ENCODE measurements at places on chromosomes 12 and 14.
A peak's percentile ranks its signal among the peaks of the same experiment; 100 is the strongest.

DNA sequence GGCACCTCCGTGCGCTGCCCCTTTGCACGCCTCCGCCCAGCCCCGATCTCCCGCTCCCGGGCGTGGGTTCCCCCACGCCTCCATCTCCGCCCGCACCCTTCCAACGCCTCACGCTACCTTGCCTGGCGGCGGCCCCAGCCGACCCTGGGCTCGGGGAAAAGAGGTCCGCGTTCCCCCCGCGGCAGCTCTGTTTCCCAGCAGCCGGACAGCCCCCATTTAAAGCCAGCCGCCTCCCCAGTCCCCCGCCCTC, at the start of gene PRIMA1:
PRIMA1 (minus strand) TSS at position 193 of the 250 bp plus-strand sequence. CDS start 767 bp downstream, outside the sequence.
- no peak for DNase-seq
- H3K27ac ChIP-seq: no peak within 1 kb of the TSS
- peak within 1 kb of the TSS; percentile 38 for H3K4me3 ChIP-seq
- no peaks in the 10 kb centered on the region for H3K4me1 ChIP-seq
- no peaks in the 10 kb centered on the region for H3K27me3 ChIP-seq

- DNase-seq: no peak
- peaks cover 3% of the 10 kb centered on the region for H3K4me1 ChIP-seq
- no peaks in the 10 kb centered on the region for H3K36me3 ChIP-seq
- H3K4me3 ChIP-seq: no peak overlapping the region
Observed at GRCh38 chr14:24273422-24273998, 2.1 kb upstream of the RABGGTA start.

- DNase-seq: no peak
- no peaks in the 10 kb centered on the region for H3K36me3 ChIP-seq
- no peaks in the 10 kb centered on the region for H3K27me3 ChIP-seq
- H3K4me1 ChIP-seq: no peaks in the 10 kb centered on the region
Observed at GRCh38 chr12:91769736-91770135, 375.9 kb downstream of the BTG1 start.

DNA sequence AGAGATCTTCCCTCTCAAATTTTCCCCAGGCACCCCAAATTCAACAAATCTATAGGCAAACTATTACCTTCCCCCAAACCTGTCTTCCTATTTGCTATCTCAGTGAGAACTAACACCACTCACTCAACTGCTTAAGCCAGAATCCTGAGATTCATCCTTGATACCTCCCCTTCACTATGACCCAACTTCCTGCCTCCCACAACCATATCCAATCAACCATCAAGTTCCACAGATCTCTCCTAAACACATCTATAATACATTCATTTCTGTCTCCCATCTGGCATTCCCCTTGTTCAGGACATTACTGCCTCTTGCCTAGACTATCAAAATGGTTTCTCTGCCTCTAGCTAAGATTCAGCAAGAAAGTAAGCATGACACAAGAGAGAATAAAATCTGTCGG, 21.3 kb downstream of the YAF2 start:
- no peaks in the 10 kb centered on the region for H3K27me3 ChIP-seq
- no peak for DNase-seq
- no peak overlapping the region for H3K4me3 ChIP-seq
- peaks cover 13% of the 10 kb centered on the region for H3K4me1 ChIP-seq

DNA sequence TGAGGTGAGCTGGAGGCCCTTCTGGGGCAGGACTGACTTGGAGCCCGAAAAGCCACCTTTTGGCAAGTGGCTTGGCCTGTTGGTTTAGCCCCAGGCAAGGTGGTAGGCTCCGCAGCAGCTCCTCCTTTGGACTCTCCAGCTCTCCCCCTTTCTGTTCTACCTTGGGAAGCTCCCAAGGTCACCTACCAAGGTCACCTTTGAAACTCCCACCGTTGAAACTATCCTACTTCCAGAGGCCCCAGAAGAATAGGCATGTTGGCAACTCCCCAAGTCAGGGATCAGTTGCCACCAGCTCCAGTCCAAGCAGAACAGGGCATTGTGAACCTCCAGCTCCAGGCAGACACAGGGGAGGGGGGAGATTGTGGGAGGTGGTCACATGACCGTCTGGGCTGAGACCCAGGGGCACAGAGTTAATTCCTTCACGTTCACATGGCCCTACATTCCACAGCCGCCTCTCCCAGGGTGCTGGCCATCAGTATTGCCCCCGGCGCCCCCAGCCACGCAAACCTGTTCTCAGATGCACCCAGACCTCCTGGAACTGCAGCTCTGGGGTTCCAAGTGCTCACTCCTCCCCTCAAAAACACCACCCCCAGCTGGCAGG, 14.4 kb downstream of the IRF2BPL start:
- DNase-seq: no peak
- H3K4me3 ChIP-seq: no peak overlapping the region
- no peaks in the 10 kb centered on the region for H3K27me3 ChIP-seq
- no peaks in the 10 kb centered on the region for H3K36me3 ChIP-seq

GRCh38 chr14:91279354-91279753, 34.9 kb upstream of the GPR68 start:
- H3K27me3 ChIP-seq: no peaks in the 10 kb centered on the region
- no peak overlapping the region for H3K4me3 ChIP-seq
- H3K36me3 ChIP-seq: no peaks in the 10 kb centered on the region
- H3K4me1 ChIP-seq: no peaks in the 10 kb centered on the region
- H3K27ac ChIP-seq: no peak overlapping the region

GRCh38 chr12:70069221-70070105, 173.8 kb upstream of the CNOT2 start:
- no peaks in the 10 kb centered on the region for H3K4me1 ChIP-seq
- no peak overlapping the region for H3K27ac ChIP-seq
- no peak overlapping the region for H3K4me3 ChIP-seq
- no peaks in the 10 kb centered on the region for H3K36me3 ChIP-seq

GRCh38 chr14:75563931-75564330, 14.5 kb upstream of the FLVCR2 start:
- no peak for DNase-seq
- H3K4me3 ChIP-seq: no peak overlapping the region
- no peaks in the 10 kb centered on the region for H3K27me3 ChIP-seq
- no peaks in the 10 kb centered on the region for H3K36me3 ChIP-seq
- H3K4me1 ChIP-seq: peaks cover 4% of the 10 kb centered on the region

GRCh38 chr12:109605016-109605415, 31.4 kb downstream of the MVK start:
- no peaks in the 10 kb centered on the region for H3K36me3 ChIP-seq
- no peak overlapping the region for H3K4me3 ChIP-seq
- H3K27ac ChIP-seq: no peak overlapping the region
- no peak for DNase-seq

DNA sequence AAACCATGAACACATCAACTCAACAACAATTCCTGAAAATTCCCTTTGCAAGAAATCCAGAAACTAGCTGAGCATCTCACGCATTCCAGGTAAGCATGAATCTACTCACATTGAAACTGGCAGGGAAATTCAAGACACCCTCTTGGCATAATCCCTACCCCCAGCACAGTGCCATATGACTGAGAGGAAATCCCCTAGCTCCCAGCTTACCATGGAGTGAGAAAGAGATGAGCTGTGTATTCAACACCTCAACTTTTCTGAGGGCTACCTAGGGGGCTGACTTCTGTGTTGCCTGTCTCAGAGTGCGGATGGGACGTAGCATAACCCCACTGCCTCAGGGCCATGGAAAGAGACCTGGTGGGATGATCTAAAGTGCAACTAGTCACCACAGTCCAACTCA, 37.7 kb upstream of the GPR132 start:
- H3K4me3 ChIP-seq: no peak overlapping the region
- no peak for DNase-seq
- no peaks in the 10 kb centered on the region for H3K27me3 ChIP-seq
- H3K4me1 ChIP-seq: no peaks in the 10 kb centered on the region
- H3K27ac ChIP-seq: no peak overlapping the region

- no peaks in the 10 kb centered on the region for H3K27me3 ChIP-seq
- H3K27ac ChIP-seq: no peak overlapping the region
- H3K36me3 ChIP-seq: no peaks in the 10 kb centered on the region
- no peak overlapping the region for H3K4me3 ChIP-seq
- H3K4me1 ChIP-seq: no peaks in the 10 kb centered on the region
Observed at GRCh38 chr14:95490727-95491451, 25.6 kb downstream of the SYNE3 start.

DNA sequence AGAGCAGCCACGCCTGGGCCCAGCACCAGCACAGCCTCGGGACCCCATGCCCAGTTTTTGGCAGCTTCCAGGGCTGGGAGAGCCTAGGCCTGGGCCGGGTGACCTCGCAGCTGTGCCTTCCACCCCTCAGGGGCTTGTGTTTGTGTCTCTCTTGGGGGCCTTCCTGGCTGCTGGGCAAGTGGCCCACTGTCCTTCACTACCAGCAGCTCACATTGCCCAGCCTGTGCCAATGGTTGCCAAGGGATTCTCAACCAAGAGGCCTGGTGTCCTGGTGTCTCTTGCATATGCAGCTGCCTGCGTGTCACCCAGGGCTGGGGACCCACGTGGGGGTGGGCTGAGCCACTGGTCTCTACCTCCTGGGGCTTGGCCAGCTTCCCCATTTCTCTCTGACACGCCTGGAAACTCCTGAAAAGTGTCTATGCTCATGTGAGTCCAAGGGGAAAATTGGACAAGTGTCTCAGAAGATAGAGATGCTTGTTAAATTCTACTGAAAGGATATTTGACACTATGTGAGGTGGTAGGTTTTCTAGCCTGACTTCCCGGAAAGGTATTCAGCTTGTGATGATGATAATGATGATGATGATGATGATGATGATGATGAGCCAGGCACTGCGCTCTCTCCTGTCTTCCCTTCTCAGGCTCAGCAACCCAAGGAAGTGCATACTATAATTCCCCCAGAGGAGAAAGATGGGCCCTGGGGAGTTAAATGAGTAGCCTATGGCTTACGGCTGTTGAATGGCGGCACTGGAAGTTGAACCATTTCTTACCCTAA, 48.8 kb upstream of the ESRRB start:
- no peaks in the 10 kb centered on the region for H3K27me3 ChIP-seq
- no peak overlapping the region for H3K4me3 ChIP-seq
- no peaks in the 10 kb centered on the region for H3K36me3 ChIP-seq
- no peak overlapping the region for H3K27ac ChIP-seq
- DNase-seq: no peak

DNA sequence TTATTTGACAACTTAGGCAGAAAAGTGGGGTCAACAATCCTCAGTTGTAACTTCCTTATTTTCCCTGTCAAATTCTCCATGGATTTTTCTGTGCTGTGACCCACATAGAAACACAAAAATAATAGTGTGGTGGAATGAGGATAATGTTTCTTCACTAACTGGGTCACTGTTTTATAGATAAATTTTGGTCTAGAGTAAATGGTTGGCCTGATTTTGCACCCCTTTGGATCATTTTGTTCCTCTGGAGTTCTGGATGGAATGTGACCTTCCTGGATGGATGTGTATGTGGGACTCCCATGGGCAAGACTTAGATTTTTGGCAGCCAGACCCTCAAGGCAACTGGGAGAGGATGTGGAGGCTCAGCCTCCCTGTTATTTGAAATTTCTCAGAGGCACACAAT, 52.7 kb upstream of the RNU6-8 start:
- H3K4me3 ChIP-seq: no peak overlapping the region
- DNase-seq: no peak
- no peak overlapping the region for H3K27ac ChIP-seq
- no peaks in the 10 kb centered on the region for H3K4me1 ChIP-seq
- H3K36me3 ChIP-seq: no peaks in the 10 kb centered on the region
- no peaks in the 10 kb centered on the region for H3K27me3 ChIP-seq

DNA sequence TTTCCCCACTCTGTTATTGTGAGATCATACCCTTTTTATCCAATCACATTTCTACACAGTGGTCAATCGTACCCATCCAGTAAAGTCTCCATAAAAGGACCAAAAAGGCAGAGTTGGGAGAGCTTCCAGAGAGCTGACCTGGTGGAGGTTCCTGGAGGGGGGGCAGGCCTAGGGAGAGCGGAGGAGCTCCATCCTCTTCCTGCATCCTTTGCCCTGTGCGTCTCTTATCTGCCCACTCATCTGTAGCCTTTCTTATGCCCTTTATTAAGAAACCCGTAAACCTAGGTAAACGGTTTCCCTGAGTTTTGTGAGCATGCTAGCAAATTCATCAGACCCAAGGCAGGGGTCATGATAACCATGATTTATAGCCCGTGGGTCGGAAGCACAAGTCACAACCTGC, 26.2 kb downstream of the EVL start:
- no peak overlapping the region for H3K4me3 ChIP-seq
- H3K27ac ChIP-seq: no peak overlapping the region
- no peaks in the 10 kb centered on the region for H3K4me1 ChIP-seq
- H3K36me3 ChIP-seq: no peaks in the 10 kb centered on the region

DNA sequence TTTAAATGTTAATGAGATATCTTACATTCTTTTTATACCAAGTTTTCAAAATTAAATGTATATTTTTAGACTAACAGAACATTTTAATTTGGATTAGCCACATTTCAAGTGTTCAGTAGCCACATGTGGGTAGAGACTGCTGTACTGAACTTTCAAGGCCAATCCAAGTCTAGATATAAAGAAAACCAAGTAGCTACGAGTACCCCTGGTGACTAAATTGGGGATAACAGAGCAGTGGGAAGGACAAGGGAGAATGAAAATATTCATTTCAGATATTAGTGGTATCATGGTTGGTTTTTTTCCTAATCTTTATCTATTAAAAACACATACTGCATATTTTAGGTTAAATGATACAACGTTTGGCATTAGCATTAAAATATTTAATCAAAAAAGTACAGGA, 69.4 kb upstream of the RHOJ start:
- H3K27ac ChIP-seq: no peak overlapping the region
- H3K4me3 ChIP-seq: no peak overlapping the region
- H3K4me1 ChIP-seq: no peaks in the 10 kb centered on the region
- DNase-seq: no peak
- no peaks in the 10 kb centered on the region for H3K27me3 ChIP-seq

DNA sequence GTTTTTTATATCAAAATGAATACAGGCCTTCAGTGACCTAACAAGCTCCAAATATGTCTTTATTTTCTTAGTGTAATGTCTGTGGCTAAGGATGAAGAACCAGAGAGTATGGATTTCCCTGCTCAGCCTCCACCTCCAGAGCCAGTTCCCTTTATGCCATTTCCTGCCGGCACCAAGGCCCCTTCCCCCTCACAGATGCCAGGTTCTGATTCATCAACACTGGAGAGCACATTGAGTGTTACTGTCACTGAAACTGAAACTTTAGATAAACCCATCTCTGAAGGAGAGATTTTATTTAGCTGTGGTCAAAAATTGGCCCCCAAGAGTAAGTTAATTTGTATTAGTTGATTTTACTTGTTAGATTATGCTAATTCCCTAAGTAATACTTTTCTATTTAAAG, 61.0 kb downstream of the KIAA0586 start:
- H3K36me3 ChIP-seq: peaks cover 3% of the 10 kb centered on the region
- no peaks in the 10 kb centered on the region for H3K27me3 ChIP-seq
- H3K4me1 ChIP-seq: no peaks in the 10 kb centered on the region
- no peak for DNase-seq
- no peak overlapping the region for H3K27ac ChIP-seq

- H3K27me3 ChIP-seq: no peaks in the 10 kb centered on the region
- no peaks in the 10 kb centered on the region for H3K36me3 ChIP-seq
- H3K27ac ChIP-seq: no peak overlapping the region
- DNase-seq: no peak
- no peak overlapping the region for H3K4me3 ChIP-seq
- no peaks in the 10 kb centered on the region for H3K4me1 ChIP-seq
Observed at GRCh38 chr12:59134750-59135149, 214.4 kb upstream of the LRIG3 start.
